ENCODE measurements at places on chromosomes 4 and X. TPM values are rescaled to one million over a fixed set of nuclear protein-coding genes. Genes with fewer than 3 reads are reported as not detected.
A peak's percentile ranks its signal among the peaks of the same experiment; 100 is the strongest.

DNA sequence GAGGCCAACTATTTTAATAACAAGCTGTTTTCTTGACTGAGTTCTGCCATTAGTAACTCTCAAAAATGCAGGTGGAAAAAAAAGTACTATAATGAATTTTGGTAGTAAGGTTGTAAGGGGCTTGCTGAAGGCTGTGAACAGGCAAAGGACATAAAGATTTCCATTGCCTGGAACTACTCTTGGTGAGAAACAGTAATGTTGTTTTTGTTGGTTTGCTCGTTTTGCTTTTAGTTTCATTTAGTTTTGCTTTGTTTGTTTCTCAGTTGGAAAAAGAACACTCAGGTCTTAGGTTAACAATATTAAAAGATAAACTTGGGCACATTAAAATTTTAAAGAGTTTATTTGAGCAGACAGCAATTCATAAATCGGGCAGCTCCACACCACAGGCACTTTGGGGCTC lies 824.5 kb upstream of the HTR2C start:
- H3K27ac ChIP-seq = no peak overlapping the region
- no peaks in the 10 kb centered on the region for H3K4me1 ChIP-seq
- no peak for DNase-seq
- H3K27me3 ChIP-seq = no peaks in the 10 kb centered on the region
- no peaks in the 10 kb centered on the region for H3K36me3 ChIP-seq

GRCh38 chr4:8907596-8908205 lies 36.1 kb upstream of the HMX1 start:
- H3K27ac ChIP-seq = no peak overlapping the region
- DNase-seq = no peak
- no peaks in the 10 kb centered on the region for H3K4me1 ChIP-seq
- peaks cover 44% of the 10 kb centered on the region for H3K27me3 ChIP-seq

- no peaks in the 10 kb centered on the region for H3K36me3 ChIP-seq
- H3K4me3 ChIP-seq = peak overlapping the region; percentile 97
- peaks cover 27% of the 10 kb centered on the region for H3K4me1 ChIP-seq
- H3K27me3 ChIP-seq = no peaks in the 10 kb centered on the region
Measured at GRCh38 chr4:143337600-143338287, 1.1 kb downstream of the GAB1 start.

DNA sequence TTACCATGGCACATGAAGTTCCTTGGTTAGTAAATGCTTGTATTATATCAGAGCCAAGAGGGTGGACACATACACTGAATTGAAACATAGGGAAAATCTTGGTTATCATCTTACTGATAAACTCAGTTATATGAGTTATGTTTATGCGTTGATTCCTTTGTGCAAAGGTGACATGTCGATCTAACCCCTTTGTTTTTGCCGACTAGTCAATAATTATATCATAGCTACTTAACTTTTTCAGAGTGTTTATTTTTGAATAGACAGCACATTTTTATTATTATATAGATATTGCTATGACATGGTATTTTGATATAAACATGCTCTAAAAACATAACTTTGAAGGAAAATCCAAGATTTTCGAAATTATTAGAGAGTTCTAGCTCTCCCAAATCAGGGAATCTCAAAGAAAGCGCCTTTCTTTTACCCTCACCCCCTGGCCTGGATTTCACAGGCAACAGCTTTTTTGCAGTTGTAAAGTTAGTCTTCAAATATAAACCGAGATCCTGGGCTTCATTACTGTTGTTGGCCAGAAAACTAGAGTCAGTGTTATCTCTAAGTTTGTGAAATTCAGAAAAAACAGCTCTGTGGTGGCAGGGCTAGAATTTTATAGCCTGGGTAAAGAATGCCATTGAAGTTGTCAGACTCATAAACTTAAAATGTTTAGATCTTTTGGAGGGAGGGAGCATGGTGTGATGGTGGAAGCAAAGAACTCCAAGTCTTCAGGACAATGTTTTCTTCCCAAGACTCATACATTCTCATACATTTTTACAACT lies 45.8 kb upstream of the PITX2 start:
- no peaks in the 10 kb centered on the region for H3K36me3 ChIP-seq
- no peak overlapping the region for H3K27ac ChIP-seq
- no peak overlapping the region for H3K4me3 ChIP-seq
- no peak for DNase-seq

DNA sequence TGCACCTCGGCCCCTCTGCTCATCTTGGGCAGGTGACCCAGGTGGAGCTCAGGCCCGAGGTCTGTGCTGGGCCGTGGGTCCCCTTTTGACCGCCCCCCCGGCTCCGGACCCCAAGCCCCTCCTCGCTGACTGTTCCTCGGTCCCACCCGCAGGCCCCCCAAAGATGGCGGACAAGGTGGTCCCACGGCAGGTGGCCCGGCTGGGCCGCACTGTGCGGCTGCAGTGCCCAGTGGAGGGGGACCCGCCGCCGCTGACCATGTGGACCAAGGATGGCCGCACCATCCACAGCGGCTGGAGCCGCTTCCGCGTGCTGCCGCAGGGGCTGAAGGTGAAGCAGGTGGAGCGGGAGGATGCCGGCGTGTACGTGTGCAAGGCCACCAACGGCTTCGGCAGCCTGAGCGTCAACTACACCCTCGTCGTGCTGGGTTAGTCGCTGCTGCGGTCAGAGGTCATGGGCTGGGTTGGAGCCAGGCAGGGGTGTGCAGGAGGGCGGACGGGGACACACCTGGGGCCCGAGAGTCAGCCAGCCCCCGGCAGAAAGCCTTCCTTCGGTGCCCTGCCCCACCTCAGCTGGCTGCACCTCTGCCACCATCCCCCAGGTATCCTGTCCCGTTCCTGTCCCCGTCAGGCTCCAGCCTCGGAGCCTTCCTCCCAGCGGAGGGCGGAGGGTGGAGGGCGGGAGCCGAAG lies 10.8 kb downstream of the FGFRL1 start:
- no peak overlapping the region for H3K4me3 ChIP-seq
- no peak for DNase-seq
- no peak overlapping the region for H3K27ac ChIP-seq
- peaks cover 21% of the 10 kb centered on the region for H3K4me1 ChIP-seq

The ADH5 gene
- polyA plus RNA-seq = 199 TPM
